ENCODE measurements at places on chromosomes 4 and X.

- DNase-seq = no peak
Observed at GRCh38 chr4:23814996-23815660, 74.7 kb downstream of the PPARGC1A start.

GRCh38 chr4:77797239-77797638 is 21.9 kb downstream of the CNOT6L start:
- DNase-seq = no peak

DNA sequence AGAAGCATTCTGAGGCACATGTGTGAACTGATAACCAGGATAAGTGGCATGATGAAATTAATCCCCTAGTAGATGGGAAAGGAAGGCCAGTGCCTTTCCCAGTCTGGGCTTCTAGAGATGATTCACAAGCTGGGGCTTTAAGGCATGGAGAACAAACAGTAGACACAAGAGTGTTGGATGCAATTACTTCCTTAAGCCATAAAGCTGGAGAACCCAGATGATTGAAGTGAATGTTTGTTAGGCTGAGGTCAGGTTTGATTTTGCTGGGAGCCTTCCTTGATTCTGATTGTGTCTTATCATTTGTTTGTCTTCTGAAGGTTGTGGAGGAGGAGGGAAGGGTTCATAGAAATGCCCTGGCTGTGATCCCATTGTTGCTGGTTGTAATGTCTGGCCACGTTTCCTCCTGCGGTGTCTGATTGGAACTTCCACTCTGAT is 125.2 kb downstream of the NHS start:
- no peak for DNase-seq

DNA sequence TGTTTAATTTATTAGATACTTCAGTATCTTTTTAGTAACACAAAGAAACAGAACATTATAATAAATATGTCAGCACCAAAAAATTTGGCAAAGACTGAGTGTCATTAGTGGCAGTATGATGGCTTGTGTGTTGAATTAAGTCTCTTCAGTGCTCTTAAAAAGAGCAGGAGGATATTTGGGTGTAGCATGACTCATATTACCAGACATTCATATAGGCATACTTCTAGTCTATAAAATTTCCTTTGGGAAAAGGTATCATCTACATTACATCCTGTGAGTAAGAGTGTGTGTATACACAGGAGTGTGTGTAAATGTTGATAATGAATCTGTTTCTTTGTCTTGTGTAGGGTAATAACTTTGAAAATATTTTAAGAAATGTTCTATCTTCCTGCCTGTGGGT is 135.7 kb downstream of the CNKSR2 start:
- DNase-seq = no peak

DNA sequence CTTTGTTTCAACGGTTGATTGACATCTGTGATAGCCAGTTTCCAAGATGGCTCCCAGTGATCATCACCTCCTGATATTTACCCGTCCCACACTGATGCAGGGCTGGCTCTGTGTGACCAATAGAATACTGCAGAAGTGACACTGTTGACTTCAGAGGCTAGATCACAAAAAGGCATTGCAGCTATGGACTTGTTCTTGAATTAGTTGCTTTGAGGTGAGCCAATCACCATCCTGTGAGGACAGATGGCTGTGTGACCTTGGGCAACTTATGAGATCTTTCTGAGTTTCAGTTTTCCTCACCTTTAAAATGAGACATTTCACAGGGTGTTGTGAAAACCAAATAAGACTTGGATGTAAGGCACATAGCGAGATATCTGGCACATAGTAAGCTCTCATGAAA is 1.8 kb upstream of the GPR82 start:
- no peak for DNase-seq

- no peak for DNase-seq
Observed at GRCh38 chr4:1576304-1576960, 107.7 kb downstream of the FAM53A start.

GRCh38 chrX:111615227-111615626 is 65.7 kb upstream of the ALG13 start:
- no peak for DNase-seq

DNA sequence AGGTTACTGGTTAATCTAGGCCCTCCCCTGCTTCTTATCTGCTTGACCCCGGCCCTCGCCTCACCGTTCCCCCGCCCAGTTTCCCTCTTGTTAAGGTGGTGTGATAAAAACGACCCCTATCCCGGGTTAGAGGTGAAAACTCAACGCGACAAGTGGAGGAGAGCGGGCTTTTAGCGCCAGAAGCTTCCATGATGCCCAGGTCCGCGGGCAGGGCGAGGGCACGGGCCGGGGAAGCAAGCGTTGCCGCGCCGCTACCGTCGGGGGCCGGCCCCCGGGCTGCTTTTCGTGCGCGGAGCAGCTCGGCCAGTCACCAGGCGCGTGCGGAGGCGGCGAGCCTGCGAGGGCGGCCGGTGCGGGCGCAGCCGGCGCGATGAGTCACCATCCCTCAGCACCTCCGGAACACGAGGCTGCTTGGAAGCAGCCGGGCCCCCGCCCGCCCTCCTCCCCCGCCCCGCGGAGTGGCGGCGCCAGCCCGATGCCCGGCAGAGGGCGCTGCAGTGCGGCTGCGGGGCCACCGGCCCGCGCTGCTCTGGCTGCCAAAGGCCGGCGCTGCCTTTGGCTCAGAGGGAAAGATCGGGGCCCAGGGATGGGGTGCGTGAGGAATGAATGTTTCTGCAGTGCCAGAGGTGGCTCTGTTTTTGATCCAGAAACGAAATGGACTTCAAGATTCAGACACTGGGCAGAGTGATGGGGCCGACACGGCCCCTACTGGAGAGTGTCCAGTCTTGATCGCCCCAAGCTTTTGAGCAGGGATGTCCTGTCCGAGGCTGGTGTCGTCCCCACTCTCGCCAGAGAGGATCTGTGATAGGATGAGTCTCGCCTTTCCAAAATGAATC is 107.8 kb downstream of the NHSL2 start:
- DNase-seq = no peak

DNA sequence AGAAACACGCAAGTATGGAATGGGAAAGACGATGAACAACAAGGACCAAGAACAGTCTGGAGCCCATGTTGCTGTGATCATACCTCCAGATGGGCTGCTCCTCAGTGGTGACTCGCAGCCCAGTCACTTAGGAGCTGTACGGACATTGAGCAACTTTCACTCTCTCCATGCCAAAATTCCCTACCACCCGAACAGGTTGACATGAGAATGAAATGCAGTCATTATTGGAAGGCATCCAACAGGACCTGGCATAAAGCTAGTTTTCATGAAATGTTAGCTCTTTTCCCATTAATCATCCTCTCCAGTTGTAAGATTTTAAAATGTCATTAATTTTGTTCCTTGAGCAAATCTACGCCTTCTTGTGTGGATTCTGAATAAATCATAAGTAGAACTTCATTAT is 82.7 kb upstream of the GPM6B start:
- no peak for DNase-seq

- no peak for DNase-seq
Observed at GRCh38 chr4:186029571-186030398, 39.2 kb upstream of the TLR3 start.

DNA sequence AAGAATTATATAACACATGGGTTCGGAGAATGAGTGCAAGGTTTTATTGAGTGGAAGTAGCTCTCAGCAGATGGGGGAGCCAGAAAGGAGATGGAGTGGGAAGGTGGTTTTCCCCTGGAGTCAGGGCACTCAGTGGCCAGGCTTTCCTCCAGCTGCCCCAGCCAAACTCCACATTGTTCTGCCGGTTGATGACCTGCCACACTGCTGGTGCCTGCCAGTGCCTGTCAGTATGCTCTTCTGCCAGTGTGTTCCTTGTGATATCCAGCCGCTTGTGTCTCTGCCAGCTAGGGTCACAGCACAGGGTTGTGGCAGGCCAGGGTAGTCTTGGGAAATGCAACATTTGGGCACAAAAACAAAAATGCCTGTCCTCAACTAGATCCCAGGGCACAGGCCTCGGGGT is 604.8 kb upstream of the TECRL start:
- no peak for DNase-seq

DNA sequence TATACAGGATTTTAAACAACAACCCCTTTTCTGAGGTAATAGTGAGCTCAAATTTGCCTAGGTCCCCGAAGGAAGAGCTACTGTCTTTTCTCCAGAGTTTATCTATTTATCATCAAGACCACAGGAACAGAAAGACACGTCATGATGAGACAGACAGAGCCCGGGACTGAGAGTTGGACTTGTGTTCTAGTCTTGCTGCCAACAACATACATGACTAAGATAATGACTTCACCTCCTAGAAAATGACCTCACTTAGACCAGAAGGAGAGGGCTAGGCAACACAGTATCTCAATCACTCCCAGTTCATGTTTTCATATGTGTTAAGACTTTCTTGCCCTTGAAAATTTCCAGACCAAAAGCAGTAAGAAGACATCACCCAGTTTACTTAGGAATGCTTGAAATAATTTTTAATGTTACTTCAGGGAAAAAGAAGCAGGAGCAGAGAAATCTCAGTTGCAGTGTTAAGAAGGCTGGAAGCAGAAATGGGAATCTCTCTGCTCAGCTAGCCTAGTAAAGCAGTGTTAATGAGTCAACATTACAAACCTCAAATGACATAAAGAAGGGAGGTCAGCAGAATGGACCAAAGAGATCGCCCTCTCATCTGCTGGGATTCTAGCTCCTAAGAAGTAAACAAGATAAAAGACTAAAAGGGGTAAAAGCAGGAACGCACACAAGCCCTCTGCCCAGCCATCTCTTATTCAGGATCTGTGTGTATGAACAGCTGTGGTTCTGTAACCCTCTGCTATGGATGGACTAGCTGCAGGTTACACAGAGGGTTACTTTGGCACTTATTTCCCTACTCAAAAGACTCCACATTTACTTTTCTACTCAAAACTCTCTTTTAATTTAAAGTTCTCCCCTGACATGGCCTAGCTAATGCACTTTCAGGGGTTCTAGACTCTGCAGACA is 24.8 kb downstream of the PDGFC start:
- no peak for DNase-seq

DNA sequence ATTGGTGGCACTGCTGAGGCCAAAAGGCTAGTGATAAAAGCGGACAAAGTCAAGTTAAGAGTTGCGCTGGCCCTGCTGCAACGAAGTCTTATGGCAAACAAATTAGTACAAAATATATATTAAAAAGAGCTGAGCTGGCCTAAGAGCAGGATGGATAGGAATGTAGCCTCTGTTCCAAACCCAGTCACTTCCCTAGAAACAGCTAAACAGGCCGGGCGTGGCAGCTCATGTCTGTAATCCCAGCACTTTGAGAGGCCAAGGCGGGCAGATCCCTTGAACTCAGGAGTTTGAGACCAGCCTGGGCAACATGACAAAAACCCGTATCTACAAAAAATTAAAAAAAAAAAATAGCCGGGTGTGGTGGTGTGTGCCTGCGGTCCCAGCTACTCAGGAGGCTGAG is 32.4 kb upstream of the UGDH start:
- no peak for DNase-seq

- DNase-seq = no peak
Observed at GRCh38 chrX:68901519-68901918, 72.7 kb downstream of the EFNB1 start.

- DNase-seq = no peak
Observed at GRCh38 chr4:172787111-172787510, 381.5 kb upstream of the GALNT7 start.

DNA sequence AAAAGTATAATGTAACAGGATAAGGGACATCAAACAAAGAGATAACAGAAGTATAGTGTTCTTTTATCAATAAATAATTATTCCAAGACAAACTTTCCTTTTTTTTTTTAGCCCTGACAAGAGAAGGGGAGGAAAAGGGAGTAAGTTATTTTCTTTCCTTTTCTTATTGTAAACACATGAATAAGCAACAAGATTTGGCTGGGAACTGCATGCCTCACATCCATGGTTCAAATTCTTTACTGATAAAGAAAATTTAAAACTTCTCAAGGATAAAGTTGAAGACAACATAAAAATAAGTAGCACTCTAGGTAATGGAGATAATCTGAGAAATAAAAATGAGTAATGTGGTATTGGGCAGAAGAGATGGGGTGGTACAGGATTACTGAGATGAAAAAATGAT is 71.6 kb downstream of the NEK1 start:
- no peak for DNase-seq

DNA sequence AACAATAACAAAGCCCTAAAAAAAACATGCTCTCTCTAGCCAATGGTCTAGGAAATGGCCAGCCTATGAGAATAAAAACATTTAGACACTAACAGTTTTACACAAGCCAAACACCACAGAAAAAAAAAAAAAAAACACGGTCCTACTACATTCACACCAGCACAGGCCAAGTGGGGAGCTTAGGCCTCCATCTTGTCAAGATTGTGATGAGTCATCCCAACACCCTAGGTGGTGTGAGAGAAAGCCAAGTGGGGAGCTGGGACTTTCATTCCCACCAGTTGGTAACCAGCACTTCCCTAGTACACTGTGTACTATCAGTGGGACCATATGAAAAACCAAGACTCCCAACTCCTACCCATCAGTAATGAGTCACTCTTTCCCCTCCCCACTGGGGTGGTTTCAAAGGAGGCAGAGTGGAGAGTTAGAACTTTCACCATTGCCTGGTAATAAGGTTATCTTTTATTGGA is 95.6 kb downstream of the ADAMTS3 start:
- DNase-seq = no peak

GRCh38 chr4:132592340-132592739 is 556.8 kb upstream of the PCDH10 start:
- no peak for DNase-seq

- DNase-seq = no peak
Observed at GRCh38 chr4:79466621-79467020, 58.6 kb upstream of the GK2 start.

- DNase-seq = no peak
Observed at GRCh38 chr4:69546134-69546765, 50.5 kb upstream of the UGT2B4 start.

DNA sequence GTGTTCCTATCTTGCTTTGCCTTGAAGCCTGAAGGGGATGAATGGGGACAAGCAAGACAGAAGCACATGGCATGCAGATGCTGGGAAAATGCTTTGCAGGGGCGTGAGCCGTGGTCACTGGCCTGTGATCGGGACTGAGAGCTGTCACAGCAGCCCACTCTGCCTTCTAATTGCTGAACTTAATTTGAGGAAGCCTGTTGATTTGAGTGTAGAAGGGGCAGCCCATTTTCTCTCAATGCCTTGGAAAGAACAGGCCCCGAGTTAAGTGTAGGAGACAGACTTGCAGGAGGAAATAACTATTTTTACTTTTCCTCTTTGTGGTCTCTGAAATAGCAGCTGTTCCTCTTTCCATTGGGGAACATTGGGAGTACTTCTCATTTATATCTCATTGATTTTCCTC is 26.1 kb upstream of the TBC1D1 start:
- DNase-seq = no peak

DNA sequence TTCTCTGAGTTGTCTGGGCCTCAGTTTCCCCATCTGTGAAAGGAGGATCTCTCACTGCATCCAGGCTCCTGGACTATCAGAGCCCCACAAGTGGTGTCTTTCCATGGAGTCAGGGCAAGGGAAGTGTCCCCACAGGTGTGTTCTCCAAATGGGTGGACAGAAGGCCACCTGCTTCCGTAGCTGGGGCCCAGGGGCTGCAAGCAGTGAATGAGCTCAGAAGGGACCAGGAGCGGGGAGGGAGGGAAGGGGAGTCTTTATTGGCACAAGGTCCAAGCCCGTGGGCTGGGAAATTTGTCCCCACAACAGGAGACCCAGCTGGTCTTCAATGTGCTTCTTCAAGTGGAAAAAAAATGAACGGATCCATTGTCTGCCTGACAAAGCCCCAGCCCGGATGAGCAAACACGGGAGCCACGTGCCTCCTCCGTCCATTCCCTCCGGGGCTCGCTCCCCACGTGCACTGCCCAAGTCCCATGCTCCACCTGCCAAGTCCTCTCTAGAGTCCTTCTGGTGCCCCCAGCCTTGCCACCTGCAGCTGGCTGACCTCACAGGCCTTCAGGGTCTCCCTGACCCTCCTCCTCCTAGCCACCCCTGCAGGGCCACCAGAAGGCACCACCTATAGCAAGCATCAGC is 72.0 kb downstream of the JAKMIP1 start:
- no peak for DNase-seq
